ENCODE measurements at places on chromosomes 1 and 21.

- no peak for DNase-seq
These were observed 6.6 kb downstream of the GOLT1A start for GRCh38 chr1:204207136-204207616.

DNA sequence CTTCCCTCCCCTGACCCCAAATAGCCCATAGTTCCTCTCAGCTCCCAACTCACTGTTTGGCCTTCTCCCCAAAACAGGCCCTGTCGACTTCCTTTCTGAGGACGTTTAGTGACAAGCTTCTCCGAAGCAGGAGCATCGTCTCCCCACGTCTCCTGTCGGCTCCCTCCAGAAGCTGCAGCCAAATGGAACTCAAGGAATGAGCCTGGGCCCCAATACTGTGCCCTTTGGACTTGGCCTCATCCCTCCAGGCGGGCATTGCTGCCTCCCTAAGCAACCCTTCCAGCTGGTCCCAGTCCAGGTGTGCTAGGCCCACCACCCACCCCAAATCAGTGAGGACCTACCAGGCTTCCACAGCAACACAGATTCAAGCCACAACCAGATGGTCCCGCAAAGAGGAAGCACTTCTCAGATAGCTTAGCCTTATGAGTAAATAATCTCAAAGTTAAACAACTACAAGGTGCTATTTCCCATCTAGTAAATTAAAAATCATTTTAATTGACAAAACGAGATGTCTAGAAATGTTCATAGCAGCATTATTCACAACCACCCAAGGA lies 33.0 kb downstream of the ACOT7 start:
- DNase-seq: no peak

DNA sequence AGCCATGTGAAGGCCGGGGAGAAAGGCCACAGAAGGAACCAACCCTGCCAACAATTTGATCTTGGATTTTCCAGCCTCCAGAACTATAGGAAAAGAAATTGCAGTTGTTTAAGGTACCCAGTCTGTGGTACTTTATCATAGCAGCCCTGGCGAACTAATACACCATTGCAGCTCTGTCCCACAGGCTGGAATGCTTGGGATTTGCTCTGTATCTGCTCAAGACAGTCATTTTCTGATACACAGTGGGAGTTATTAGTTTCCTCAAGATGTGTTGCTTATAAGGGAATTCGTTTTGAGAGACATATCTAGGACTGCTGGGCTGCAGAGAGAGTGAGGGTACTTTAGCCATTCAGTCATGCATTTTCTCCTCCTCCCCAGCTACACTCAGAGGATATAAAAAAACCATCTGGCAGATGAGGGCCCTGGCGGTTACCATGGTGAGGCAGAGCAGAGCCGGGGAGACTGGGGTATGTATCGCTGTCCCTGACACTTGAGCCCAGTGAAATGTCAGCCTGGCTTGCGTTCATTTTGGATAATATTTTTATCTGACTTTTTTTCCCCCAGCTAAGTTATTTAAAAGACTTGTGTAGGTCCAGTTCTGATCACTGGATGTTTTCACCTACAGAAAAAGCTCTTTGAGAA lies 104.6 kb downstream of the DIRAS3 start:
- DNase-seq: peak; percentile 48

DNA sequence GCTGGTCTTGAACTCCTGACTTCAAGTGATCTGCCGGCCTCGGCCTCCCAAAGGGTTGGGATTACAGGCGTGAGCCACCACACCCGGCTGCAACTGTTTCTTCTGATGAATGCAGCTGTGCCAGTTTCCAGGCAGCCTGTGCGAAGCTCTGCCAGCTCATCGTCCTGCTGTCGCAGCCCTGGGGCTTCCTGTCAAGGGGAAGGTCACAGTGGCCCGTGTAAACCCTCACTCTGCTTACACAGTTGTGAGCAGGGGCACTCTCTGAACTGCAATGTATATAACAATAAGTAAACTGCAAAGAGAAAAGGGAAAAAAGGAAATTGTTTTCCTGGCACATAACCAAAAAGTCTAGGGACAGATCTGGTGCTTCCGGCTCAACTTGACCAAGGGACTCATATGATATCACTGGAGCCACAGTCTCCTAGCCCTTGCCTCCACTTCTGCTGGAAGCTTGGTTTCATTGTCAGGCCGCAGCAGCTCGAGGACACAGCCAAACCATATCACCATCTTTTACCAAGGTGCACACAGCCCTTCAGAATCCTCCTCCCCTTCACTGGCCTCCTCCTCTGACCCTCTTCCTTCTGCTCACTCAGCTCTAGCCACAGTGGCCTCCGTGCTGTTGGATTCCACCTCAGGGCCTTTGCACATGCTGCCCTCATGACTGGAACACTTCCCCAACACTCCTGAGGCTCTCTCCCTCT lies 22.8 kb upstream of the LBR start:
- no peak for DNase-seq

GRCh38 chr1:28566931-28567330 lies 14.0 kb downstream of the TRNAU1AP start:
- DNase-seq: no peak

- DNase-seq: no peak
These were observed 18.9 kb downstream of the LDLRAP1 start for GRCh38 chr1:25562101-25562927.

- no peak for DNase-seq
These were observed 10.9 kb downstream of the LRRC71 start for GRCh38 chr1:156931211-156931952.

DNA sequence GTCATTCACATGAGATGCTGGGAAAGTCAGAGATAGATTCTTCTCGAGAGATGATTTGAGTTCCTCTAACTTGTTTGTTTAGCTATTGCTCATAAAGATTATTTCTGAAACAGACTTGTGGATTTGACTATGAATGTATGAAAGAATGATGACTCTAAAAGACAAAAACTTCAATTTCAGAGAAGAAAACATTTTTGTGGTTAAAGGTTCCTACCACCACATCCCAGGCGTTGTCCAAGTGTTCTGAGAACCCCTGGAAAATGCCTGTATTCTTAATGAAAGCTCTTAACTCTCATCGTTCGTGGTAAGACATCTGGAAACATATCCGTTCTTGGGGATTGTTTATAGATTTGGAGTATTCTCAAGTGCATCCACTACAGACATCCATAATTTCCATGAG lies 228.7 kb downstream of the BARHL2 start:
- DNase-seq: peak; percentile 35

DNA sequence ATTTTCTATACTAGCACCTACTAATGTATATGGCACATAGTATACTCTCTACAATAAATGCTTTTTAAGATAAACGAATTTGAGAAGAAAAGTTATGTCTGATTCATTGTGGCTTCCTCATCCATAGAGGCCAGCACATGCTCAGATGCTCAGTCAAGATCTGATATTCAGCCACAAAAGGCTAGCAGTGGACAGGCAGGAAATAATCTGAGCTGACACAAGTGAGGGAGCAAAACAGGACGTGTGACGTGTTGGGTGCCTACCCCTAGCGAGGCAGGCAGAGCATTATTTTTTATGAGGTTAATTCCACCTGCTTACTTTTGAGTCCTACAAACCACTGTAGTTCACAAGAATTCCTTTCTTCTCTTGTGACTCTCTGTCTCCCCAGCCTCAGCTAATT lies 550.9 kb downstream of the SMYD3 start:
- DNase-seq: no peak

- no peak for DNase-seq
These were observed 111.3 kb downstream of the ADSS2 start for GRCh38 chr1:244340396-244340795.

DNA sequence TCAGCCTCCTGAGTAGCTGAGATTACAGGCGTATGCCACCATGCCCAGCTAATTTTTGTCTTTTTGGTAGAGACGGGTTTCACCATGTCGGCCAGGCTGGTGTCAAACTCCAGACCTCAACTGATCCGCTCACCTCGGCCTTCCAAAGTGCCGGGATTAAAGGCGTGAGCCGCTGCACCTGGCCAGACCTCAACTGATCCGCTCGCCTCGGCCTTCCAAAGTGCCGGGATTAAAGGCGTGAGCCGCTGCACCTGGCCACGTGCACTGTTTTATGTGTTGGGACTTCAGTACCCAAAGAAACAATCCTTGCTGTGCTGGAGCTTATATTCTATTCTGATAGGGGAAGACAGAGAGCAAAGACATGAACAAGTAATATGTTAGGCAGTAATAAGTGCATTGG lies 10.1 kb downstream of the TRAF5 start:
- no peak for DNase-seq

GRCh38 chr21:42093991-42094421 lies 22.9 kb downstream of the UMODL1 start:
- DNase-seq: peak; percentile 89

DNA sequence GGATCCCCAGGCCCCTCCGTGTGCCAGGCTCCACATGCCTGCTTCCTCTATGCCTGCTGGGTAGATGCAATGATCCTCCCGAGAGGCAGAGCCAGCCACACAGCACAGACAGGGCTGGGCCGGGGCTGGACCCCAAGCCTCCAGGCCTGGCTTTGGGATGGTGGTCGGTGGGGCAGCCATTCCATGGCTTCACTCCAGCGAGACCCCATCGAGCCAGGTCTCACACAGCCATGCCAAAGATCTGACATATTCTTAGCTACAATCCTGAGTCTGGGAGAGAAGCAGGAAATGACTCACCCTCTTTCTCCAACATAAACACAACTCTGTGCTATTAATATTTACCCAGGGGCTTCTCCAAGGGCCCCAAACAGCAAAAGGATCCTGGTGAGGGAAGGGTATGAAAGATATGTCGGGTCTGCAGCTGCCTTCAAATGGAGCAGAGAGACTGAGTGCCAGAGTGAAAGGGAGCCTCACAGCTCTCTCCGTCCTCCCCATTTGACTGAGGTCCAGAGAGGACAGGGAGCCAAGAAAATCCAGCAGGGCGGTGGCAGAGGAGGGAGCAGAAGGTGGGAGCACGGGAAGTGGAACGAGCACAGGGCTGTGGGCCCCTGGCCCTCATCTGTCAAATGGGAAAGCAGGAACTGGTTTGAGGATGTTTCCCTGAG lies 639.5 kb downstream of the MATN1 start:
- peak; percentile 84 for DNase-seq

DNA sequence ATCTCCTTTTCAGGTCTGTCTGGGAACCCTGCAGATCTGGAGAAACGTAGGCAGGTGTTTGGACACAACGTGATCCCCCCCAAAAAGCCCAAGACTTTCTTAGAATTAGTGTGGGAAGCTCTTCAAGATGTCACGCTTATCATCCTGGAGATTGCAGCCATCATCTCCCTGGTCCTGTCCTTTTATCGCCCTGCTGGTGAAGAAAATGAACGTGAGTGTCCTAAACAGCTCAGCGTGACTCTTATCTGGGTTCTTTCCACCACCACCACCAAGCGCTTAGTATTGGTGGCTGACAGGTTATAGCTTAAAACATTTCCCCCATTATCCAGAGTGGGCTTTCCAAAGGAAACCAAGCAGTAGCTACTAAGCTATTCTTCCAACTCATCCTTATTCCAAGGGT lies 66.8 kb upstream of the LAX1 start:
- no peak for DNase-seq

- DNase-seq: no peak
These were observed 55.0 kb downstream of the ANKRD13C start for GRCh38 chr1:70299472-70299871.

- no peak for DNase-seq
These were observed 463 bp upstream of the VAMP3 start for GRCh38 chr1:7770669-7770996.

- no peak for DNase-seq
These were observed 111.3 kb downstream of the TNFSF18 start for GRCh38 chr1:172939475-172939874.

DNA sequence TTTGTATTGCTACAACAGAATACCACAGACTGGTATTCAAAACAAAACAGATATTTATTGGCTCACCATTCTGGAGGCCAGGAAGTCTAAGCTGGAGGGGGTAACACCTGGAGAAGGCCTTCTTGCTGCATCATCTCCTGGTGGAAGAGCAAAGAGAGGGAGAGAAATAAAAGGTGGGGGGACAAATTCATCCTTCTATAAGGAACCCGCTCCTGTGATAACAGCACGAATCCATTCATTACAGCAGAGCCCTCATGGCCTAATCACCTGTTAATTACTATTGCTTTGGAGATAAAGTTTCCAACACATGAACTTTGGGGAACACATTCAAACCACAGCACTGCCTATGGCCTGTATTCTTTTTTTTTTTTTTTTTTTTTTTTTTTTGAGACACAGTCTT lies 5.4 kb downstream of the S100A2 start:
- no peak for DNase-seq

- no peak for DNase-seq
These were observed 13.6 kb upstream of the LRRC3 start for GRCh38 chr21:44441581-44442265.

DNA sequence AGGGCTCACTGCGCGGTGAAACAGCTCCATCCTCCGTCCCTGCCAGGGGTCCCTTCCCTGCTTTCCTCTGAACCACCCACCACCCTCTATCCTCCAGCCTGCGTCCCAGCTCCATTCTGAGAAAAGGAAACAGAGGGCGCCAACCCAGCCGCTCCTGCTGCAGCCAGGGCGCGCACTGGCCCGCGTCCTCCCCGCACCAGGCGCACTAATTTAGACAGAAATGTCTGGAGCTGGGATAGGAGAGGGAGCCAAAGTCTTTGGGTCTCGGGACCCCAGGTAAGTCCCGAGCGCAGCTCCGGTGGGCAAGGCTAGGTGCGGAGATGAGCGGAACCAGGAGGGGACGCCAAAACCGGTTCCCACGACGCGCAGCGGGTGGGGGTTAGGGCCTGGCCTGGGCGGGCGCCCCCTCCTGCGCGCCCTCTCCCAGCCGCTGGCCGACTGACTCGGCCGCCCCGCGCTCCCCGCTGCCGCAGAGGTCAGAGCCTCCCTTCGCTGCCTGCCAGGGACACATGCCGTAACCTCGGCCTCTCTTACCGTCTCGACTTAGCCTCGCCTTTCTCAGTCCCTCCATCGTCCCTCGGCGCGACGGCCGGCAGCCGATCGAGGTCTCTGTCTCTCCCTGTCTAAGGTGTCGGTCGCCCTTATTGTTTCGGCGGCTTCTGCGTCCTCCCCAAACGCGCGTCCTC lies 2.0 kb downstream of the CAMK2N1 start:
- DNase-seq: peak; percentile 13

GRCh38 chr1:212920246-212920645 lies 30.1 kb upstream of the VASH2 start:
- DNase-seq: no peak

DNA sequence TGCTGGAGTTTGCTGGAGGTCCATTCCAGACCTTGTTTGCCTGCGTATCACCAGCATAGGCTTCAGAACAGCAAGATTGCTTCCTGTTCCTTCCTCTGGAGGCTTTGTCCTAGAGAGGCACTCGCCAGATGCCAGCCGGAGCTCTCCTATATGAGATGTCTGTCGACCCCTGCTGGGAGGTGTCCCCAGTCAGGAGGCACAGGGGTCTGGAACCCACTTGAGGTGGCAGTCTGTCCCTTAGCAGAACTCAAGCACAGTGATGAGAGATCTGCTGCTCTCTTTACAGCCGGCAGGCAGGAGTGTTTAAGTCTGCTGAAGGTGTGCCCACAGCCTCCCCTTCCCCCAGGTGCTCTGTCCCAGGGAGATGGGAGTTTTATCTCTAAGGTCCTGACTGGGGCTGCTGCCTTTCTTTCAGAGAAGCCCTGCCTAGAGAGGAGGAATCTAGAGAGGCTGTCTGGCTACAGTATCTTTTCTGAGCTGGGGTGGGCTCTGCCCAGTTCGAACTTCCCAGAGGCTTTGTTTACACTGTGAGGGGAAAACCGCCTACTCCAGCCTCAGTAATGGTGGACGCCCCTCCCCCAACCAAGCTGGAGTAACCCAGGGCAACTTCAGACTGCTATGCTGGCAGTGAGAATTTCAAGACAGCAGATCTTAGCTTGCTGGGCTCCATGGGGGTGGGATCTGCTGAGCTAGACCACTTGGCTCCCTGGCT lies 205.0 kb downstream of the GPR52 start:
- no peak for DNase-seq

- no peak for DNase-seq
These were observed 31.0 kb upstream of the BEND5 start for GRCh38 chr1:48807554-48808260.

GRCh38 chr21:28523367-28523766 lies 469.3 kb downstream of the LTN1 start:
- no peak for DNase-seq
